ENCODE measurements at places on chromosomes 12 and 14.

GRCh38 chr12:18250313-18250916 lies 10.9 kb upstream of the PIK3C2G start:
- peak; percentile 14 for DNase-seq

- DNase-seq = peak; percentile 79
Measured at GRCh38 chr14:53953002-53953827, 3.4 kb downstream of the BMP4 start.

- DNase-seq = no peak
Measured at GRCh38 chr14:61839507-61839906, 77.3 kb downstream of the SNAPC1 start.

- no peak for DNase-seq
Measured at GRCh38 chr14:96072076-96072475, 32.9 kb downstream of the C14orf132 start.
